Activated naive CD8-positive, alpha-beta T cell treated with anti-CD3 and anti-CD28 coated beads for 36 hours (primary cell): ENCODE measurements at places on chromosomes 12 and 14.
A peak's percentile ranks its signal among the peaks of the same experiment; 100 is the strongest.

DNA sequence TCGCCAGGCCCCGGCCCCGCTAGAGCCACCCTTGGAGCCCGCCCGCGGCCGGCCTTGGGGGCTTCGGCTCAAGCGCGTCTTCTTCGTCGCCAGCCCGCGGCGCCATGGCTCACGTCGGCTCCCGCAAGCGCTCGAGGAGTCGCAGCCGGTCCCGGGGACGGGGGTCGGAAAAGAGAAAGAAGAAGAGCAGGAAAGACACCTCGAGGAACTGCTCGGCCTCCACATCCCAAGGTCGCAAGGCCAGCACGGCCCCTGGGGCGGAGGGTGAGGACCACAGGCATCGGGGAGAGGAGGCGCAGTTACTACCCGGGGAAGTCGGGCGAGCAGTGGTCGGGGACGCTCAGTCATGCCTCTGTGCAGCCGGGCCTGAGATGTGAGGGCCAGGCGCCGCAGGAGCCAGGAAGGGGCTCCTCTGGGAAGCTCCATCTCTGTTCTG lies 573 bp downstream of the ARL6IP4 start:
- DNase-seq = no peak

DNA sequence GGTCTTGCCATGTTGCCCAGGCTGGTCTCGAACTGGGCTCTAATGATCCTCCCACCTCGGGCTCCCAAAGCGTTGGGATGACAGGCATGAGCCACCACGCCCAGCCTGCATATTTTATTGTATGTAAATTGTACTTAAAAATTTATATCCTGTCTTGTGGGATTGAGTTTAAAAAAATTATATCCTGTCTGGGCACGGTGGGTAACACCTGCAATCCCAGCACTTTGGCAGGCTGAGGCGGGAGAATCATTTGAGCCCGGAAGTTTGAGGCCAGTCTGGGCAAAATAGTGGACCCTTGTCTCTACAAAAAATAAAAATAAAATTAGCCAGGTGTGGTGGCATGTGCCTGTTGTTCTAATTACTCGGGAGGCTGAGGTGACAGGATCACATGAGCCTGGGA lies 13.9 kb upstream of the CEBPE start:
- no peak for DNase-seq

DNA sequence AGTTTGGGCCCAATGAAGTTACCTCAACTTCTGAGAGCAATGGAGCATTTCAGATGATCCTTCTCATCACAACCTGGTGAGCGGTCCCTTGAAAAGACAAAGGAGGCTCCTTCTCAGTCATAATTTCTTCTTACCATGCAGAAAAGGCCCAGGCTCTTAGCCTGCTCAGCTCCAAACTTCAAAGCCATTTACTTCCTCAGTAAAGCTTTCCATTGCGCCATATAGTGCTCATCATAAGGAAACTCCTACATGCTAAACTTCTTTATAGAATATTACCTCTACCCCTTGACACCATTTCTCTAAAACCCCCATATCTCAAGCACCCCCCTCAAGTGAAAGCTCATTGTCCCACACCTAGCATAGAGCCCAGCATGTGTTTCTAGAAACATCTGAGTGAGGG lies 127.1 kb downstream of the GTF2A1 start:
- no peak for DNase-seq

DNA sequence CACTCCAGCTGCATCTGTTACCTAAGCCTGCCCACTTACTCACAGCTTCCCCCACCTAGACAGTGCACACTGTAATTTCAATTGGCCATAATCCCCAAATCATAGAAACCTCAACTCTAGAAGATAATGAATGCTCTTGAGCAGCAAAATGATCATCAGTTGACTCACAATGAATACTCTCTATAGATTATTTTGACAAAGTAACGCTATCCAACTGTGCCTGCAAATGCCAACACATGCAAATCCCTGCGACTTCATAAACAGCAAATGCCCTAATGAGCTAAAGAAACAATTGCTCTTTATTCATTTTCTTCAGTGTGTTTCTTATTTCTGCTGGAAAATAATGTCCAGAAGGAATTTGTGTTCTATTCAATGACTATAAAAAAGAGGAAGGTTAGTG lies 319.5 kb downstream of the PAWR start:
- DNase-seq = no peak

- DNase-seq = no peak
Observed at GRCh38 chr12:59298296-59298695, 297.5 kb upstream of the SLC16A7 start.

- DNase-seq = no peak
Observed at GRCh38 chr12:10563002-10563401, 50.4 kb downstream of the MAGOHB start.

DNA sequence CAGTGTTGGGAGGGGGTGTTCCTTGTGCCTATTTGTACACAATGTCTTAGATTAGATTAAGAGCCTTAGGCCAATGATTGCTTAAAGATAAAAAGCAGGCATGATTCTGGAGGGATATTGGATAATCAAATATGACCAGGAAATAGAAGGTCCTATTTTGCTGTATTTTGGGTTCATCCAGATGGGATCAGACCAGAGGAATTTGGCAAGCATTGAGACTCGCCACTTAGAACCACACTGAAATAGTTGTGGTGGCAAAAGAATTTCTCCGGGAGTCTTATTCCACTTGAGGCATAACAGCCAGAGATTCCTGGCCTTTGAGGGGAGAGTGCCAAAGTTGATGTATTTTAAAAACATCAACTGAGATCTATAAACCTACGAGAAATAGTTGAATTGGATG lies 327.2 kb downstream of the RAD51B start:
- no peak for DNase-seq

DNA sequence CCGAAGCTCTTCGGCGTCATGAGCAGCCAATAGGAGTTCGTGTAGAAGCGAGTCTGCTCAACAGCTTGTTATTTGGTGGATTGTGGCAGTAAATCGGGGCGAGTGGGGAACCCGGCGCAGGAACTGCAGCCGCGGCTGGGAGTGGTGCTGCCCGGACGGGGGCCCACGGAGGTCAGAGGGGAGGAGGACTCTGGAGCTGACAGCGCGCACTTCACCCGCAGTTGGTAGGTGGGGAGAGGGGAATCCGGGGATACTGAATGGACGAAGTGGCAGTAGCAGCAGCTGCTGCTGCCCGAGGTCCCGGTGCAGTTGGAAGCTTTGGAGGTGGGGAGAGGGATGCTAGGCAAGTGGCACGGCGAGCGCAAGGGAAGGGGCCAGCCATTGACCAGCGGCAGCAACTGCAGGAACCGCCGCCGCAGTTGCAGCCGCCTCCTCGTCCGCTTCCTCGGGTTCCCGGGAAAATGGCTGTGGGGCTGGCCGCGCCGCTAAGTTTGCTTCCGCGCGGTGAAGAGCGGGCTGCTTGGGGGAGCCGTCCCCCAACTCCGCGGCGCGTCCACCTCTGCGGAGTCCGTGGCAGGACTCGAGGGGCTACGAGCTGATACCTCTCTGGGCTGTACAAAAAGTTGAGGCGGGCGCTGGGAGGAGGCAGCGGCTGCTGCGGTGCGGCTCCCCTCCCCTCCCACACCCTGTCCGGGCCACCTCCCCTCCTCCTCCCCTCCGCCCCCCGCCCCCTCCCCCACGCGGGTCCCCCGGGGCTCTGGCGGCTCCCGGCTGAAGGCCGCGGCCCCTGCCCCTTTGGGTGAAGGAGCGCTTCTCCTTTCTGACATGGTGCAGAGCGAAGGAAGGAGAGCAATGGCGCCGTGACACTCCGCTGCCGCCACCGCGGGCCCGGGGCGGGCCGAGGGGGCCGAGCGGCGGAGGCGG lies at the start of gene ARID4A:
ARID4A (plus strand) TSS at position 79 of the 924 bp plus-strand sequence. CDS start 1,300 bp downstream, outside the sequence.
- peak; percentile 84 for DNase-seq

GRCh38 chr12:95547522-95548055 lies 3.7 kb downstream of the USP44 start:
- DNase-seq = no peak

DNA sequence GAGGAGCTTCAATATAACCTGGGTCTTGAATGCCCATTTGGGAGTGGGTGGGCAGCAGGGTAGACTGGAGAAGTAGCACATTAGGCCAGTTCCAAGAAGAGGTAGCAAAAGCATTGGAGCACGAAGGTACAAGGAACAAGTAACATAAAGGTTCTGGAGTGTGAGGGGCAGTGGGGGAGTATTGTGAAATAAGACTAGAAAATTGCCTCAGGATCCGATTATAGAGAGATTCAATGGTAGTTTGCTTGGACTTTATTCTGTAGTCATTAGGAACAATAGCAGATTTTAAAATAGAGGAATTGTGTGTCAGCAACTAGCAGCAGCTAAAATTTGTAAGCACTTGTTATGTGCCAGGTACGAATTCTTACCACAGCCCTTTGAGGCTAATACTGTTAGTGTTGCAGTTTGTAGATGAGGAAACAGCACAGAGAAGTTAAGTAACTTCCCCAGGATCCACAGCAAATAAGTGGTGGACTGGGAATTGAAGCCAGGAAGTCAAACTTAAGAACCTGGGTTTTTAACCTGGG lies 61.8 kb downstream of the PPFIBP1 start:
- no peak for DNase-seq

GRCh38 chr14:95388699-95389098 lies 69.0 kb upstream of the CLMN start:
- no peak for DNase-seq

GRCh38 chr12:93536766-93537488 lies 35.5 kb upstream of the SOCS2 start:
- DNase-seq = no peak

GRCh38 chr14:93960108-93960475 lies 16.3 kb downstream of the ASB2 start:
- peak; percentile 33 for DNase-seq

- DNase-seq = no peak
Observed at GRCh38 chr14:21169573-21169972, 13.7 kb upstream of the OR5AU1 start.

DNA sequence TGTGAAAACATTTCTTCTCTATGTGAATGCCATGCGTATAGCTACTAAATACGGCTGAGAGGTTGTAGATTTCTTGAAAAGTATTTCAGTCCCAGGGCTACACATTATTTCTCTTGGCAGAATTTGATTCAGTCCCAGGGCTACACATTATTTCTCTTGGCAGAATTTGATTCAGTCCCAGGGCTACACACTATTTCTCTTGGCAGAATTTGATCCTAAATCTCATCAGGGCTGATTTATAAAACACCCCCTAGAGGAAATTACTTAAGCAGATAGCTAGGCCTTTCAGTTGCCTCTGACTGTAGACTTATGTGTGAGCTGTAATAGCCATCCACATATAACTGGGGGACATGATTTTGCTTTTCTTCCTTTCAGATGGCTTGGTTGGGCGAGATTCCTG lies 50.4 kb downstream of the AK7 start:
- no peak for DNase-seq

DNA sequence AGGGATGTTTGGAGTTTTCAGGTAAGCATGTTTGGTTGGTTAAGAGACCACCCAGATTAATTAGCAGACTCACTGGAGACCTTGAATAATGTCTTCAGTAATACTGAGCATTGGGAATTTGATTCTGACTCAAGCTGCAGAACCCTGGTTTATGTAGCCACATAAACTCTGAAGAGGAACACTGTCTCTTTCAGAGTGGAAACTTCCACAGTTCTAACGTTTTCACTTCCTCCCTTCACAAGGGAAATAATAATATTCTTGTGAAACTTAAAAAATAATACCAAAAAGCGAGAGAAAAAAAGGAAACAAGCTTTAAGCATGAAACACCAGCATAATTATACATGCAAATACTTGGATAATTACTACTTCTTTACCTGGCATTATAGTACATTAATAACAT lies 40.0 kb upstream of the ST8SIA1 start:
- no peak for DNase-seq

- no peak for DNase-seq
Observed at GRCh38 chr14:41201696-41202095, 405.0 kb upstream of the LRFN5 start.

- no peak for DNase-seq
Observed at GRCh38 chr12:109732321-109733305, 19.0 kb downstream of the FAM222A start.

GRCh38 chr12:101697197-101697929 lies at the start of gene CHPT1:
Gene CHPT1, plus strand, starts transcription at chr12:101697640. Its CDS starts 222 bp downstream, at chr12:101697862.
- peak; percentile 70 for DNase-seq

- DNase-seq = no peak
Observed at GRCh38 chr12:89334548-89335169, 17.6 kb downstream of the DUSP6 start.

DNA sequence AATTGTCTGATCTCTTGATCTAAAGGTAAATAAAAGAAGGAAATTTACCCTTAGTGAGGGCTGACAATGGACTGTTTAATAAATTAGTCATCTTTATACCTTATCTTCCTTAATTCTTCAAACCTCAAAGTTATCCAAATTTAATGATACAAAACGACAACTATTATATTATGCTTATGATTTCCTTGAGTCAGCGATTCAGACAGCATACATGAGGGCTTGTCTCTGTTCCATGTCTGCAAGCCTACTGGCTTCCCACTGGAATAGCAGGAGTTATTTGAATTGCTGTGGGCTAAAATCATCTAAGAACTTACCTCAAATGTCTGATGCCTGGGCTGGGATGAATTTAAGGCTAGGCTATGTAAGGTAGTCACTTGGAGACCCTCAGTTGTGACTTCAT lies 197.2 kb upstream of the MDGA2 start:
- no peak for DNase-seq

DNA sequence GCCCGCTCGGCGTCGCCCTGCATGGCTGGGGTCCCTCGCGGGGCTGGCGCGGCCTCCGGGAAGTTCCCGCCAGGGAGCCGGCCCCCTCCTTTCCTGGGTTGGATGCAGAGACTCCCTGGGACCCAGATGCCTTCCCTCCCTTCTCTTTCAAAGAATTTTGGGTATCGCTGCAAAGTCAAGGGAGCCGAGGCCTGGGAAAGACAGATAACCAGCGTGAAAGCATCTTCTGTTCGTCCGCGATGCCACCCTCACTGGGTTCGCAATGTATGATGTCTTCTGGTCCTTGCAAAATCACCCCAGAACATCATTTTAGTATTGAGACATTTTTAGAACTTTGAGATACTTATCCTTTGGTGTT lies 451 bp downstream of the IRAK3 start:
- DNase-seq = no peak

- no peak for DNase-seq
Observed at GRCh38 chr12:78204926-78205325, 374.2 kb downstream of the NAV3 start.

DNA sequence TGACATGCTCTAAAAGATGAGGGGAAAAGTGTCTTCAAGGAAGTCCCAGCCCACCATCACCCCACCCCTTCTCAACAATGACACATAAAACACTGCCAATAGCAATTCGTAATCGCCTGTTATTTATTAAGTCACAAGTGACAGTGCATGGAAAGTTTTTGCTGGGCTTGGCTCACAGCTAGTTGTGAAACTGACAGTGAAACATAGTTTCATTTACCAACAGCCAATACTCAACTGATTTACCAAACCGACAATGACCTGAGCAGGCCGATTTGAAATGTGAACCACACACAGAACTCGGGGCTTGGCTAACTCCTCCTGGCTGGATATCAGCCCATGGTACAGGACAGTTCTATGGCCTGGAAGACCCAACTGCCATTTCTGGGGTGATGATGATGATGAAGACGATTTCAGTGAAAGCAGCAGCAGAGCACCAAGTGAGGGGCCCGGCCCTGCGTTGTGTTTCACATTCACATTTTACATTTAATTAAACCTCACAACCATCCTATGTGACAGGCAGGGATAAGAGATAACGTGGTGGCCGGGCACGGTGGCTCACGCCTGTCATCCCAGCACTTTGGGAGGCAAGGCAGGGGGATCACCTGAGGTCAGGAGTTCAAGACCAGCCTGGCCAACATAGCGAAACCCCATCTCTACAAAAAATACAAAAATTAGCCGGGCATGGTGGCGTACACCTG lies 42.7 kb downstream of the CAMKK2 start:
- DNase-seq = no peak
